ENCODE measurements at places on chromosomes 7 and 10.

GRCh38 chr10:48899781-48900180 is 39.9 kb downstream of the LRRC18 start:
- no peak for DNase-seq

DNA sequence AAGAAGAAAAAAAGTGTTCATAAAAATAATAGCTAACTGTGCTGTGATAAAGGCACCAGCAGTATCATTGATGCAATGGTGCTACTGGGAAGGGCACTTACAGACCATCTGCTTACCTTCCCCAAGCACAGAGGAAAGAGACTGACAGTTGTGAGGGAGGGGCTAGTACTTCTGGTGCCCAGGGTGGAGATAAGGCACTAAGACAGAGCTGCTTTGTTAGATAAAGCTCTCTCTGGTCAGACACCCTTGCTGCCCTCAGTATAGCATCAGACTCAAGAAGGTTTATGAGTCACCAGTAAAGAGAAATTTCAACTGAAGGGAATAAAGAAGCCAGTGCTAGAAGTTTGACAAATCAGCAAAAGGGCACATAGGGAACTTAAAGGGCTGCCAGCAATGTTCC is 325.6 kb downstream of the HPSE2 start:
- no peak for DNase-seq

- no peak for DNase-seq
These were observed 64.9 kb downstream of the STEAP1B start for GRCh38 chr7:22435105-22435504.

DNA sequence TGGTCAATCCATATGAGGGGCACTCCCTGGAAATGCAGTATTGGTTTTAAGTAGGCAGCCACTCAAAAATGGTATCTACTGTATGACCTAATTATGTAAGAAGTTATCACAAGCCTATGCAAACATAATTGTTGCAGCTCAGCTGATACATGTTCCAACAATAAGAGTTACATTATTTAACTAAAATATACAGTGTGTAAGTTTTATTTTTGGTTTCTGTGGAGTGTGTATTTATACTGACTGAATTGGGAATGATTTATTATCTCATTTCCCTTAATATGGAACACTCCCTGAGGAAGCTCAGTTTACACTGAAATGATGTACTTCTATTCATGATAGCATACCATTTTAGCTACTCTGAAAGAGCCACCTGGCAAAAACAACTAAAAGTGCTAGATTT is 2.6 kb upstream of the ING3 start:
- DNase-seq: no peak

- DNase-seq: no peak
These were observed 260.1 kb downstream of the BICC1 start for GRCh38 chr10:58772758-58773157.

Data from LoVo (cell line).